ENCODE measurements at places on chromosomes 3 and 15.

DNA sequence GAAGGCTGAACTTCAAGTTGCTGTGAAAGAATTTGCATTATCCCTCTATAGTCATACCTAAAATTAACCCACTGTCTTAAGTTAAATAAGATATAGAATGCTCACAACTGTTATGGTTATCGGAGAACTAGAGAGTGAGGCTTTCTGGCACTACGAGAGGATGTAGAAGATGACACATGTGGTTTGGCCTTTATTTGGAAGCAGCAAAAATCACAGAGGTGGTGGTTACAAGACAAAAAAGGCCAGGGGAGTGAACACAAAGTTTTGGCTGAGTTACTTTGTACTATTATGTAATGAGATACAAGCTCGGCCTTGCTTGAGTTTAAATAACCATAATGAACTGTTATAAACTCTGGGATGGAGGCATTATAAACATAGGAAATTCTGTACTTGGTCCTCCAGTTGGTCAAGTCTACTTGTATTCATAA is 78.3 kb upstream of the ICE2 start:
- DNase-seq = no peak

GRCh38 chr15:65738649-65739048 is 53.4 kb downstream of the DENND4A start:
- DNase-seq = no peak

GRCh38 chr15:88803920-88804247 is 648 bp downstream of the ACAN start:
- no peak for DNase-seq

DNA sequence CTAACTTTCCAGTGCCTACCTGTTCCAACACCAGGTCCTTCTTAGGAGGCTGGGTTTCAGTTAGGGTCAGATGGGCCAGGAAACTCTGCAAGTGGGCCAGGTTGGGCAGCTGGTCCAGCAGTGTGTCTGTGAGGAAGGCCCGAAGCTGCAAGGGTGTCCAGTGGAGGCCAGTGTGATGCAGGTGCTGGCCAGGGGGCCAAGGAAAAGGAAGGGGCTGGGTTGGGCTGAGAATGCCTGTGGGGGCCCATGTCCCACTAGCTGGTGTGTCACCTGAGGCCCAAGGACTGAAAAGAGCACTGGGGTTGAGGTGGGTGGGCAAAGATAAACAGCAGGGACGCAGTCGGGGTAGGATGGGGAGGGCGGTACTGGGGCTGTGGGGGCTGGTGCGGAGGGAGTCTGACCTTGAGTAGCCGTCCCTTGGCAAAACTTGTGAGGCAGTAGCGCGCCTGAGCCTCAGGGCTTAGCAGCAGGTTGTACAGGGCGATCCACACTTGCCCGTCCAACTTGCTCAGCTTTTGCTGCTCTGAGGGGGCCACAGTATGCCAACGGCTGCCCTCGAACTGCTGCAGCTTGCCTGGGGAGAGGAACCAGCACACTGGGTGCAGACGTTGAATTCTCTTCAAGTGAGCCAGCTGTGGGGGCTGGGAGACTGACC is 1.5 kb upstream of the RASSF1 start:
- DNase-seq = no peak

DNA sequence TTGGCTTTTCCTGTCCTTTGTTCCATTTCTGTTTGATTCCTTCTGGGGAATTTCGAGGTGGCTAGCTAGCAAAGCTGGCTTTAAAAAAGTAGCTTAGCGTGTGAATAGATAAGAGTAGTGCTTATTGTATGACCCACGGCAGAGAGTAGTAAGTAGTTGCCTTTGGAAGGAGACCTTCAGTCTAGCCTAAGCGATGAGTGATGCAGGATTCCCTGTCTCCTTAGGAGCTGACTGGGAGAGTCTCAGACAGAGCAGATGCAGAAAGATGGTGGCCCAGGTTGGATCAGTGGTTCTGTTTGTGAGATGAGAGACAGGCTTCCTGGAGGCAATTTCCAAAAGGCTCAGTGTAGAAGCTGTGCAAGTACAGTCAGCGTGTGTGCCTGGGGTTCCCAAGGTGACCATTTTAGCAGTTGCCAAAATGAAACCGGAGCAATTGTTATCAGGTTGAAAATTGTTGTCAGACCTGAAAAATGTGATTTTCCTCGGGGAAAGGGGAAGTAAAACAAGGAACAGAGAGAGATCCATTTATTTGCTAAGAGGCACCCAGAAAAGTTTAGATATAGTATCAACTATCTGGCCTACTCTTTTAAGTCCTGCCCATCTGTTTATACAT is 681 bp upstream of the IL5RA start:
- no peak for DNase-seq

DNA sequence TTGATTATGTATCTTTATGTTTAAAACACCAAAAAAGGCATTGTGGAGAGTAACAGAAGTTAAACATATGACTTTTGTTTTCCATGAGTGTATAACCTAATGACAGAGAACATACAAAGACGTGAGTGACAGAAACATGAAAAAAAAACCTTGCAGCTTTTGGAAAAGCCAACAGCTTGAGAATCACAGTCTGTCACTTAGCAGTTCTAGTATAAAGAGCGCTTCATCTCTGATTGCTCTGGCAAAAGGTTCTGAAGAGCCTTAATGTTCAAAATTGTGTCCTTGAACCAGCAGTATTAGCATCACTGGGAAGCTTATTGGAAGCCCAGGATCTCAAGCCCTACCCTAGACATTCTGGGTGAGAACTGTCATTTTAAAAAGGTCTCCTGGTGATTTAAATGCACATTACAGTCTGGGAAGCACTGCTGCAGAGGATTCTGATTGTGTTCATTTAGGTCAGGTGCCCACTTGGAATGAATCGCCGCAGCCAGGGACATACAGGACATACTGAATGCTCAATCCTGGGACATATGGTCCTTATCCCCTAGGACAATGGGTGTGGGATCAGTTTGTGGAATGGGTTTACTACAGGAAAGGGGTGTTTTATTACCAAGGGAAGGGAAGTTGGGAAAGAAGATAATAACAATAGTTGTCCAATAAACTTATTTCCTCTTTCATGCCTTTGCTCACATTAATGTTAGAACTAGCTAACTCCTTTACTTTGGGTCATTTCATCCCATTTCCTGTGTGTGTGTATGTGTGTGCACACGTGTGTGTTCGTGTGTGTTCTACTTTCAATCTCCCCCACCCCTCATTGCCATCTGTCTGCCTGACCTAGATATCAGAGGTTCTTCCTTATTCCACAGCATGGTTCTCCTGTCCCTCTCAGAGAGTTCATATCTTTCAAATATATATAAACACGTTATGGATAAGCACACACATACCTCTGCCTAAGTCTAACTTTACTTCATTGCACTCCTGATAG is 55.0 kb downstream of the LRRC49 start:
- DNase-seq = no peak

DNA sequence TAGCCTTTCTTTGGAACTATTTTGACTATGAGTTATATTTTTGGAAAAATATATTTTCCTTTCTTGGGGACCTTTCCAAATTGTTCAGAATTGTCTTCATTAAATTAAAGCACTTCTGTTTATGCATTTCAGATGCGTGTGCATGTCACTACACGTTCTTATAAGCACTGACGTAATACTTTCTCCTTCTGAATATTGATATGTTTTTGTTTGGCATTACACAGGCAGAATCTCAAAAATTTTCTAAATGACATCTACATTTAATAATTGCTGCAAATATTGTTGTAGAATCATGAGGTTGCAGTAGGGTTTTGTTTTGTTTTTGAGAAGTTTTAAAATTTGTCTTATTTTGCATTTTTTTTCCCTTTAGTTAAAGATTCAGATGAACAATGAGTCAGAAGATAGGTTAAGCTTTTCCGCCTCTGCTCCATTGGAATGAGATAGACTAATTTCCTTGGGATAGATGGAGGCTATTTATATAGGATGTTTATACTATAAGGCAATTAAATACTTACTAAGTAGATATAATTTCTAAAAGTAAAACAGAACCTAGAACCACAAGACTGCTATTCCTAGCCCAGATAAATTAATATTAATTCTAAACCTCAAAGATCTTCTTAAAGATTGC is 110.8 kb downstream of the MBNL1 start:
- DNase-seq = no peak

GRCh38 chr15:40248006-40248783 is 9.3 kb downstream of the PAK6 start:
- DNase-seq = no peak

DNA sequence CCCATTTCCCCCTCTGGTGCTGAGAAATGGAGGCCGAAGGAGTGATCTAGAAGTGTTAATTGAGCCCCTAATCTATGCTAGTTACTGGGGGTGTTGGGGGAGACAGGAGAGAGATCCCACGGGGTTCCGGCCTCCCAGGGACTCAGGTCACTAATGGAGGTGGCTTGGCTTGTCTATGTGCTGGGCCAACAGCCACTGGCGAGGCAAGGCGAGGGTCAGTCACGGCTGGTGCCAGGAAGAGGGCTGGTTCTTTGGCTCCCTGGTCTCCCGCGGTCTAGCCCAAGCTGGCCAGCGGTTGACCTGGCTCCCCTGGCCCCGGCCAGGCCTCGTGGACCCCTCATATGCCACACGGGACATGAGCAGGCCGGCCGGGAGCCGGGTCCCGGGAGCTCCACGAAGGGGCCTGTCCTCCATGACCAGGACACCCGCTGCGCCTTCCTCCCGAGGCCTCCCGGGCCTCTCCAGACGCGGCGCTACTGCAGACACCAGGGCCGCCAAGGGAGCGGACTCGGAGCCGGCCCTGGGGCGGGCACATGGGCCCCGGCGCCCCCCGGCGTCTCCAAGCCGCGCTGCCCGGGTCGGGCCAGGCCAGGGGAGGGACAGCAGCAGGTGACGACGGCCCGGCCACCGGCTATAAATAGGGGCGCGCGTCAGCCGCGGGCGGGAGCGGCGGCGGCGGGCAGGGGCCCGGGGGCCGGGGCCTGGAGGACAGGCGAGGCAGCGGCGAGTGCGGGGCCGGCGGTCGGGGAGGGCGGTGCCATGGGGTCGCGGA is at the start of gene ALPK3:
Gene ALPK3, plus strand, starts transcription at position 663 of the 772 bp plus-strand sequence. Its CDS starts 97 bp downstream, at position 760.
- DNase-seq = no peak

GRCh38 chr3:23810343-23811184 is 4.8 kb downstream of the UBE2E1 start:
- peak; percentile 25 for DNase-seq

DNA sequence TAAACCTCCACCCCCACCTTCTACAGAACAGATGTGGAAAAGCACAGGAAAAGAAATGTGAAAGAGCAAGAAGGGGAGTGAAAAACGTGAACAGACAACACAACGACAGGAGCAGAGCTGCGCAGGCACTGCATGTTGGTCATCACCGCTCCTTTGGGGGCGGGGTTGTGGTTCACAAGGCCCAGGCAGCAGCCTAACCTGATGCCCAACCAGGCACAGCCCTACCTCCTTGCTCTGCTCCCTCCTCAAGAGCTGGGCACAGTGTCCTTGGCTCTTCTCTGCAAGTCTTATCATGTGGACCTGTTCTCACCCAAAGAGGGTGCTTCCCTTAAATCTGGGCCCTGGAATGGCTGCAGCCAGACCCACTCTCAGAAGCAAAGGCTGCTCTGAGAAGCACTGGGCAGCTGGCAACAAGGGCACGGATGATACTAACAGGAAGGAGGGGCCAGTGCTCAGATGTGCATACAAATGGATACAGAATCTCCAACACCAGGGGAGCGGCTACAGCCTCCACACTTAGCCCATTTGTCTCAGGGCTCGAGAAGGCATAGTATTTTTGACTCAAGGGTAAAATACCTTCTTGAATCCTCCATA is 64.6 kb downstream of the DHX30 start:
- DNase-seq = no peak

- DNase-seq = no peak
These were observed 231.1 kb upstream of the CNTN6 start for GRCh38 chr3:861721-862120.

DNA sequence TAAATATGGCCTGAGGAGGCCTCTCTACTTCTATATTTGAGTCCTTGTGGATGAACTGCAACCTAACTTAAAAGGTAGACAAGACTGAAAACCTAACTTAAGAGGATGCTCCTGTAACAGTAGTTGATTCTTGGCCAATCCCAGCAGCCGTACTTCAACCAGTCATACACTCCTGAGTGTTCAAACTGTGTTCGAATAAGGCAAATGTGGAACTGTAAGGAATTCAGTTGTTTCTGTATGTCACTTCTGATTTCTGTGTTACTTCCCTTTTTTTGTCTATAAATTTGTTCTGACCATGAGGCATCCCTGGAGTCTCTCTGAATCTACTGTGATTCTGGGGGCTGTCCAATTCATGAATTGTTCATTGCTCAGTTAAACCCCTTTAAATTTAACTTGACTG is 20.5 kb downstream of the GALK2 start:
- DNase-seq = no peak

- no peak for DNase-seq
These were observed 471.4 kb downstream of the RAP2B start for GRCh38 chr3:153633407-153633806.

GRCh38 chr15:83644439-83644838 is 9.5 kb upstream of the ADAMTSL3 start:
- no peak for DNase-seq

DNA sequence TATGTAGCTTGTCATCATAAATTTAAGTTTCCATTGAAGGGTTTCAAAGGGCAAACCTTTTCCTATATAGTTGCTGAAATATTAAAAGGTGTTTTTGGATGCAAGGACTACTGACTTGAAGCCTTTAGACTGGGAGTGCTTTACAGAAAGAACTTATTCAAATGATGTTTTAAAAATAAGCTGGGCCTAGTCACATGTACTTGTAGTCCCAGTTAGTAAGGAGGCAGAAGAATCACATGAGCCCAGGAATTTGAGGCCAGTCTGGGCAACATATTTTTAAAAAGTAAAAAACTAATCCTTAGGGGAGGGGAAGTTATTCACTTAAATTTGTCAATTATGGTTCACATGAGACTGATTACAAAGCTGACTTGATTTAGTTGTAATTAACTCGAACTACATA is 65.0 kb downstream of the SMARCC1 start:
- DNase-seq = no peak

DNA sequence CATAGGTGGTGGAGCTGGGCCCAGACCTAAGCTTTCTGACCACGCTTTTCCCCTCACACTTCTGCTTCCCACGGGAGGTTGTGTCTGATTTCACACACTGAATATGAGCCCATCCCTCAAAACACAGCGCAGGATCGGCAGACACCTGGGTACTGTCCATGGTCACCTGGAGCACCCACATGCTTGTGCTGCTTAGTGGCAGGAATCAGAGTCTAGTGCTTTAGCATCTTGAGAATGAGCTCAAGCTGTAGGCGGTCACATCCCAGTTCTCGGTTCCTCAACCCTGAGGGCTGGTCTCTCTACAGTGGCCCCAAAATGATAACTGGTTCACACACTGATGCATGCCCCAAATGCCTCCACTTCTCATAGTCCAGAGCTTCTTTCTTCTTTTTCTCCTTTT is 111.0 kb downstream of the SEMA5B start:
- DNase-seq = no peak

GRCh38 chr3:15538345-15538744 is 16.8 kb upstream of the COLQ start:
- DNase-seq = no peak

GRCh38 chr3:78079514-78079913 is 1039.6 kb downstream of the ROBO2 start:
- no peak for DNase-seq

- no peak for DNase-seq
These were observed 7.5 kb downstream of the OXTR start for GRCh38 chr3:8761866-8762265.

- no peak for DNase-seq
These were observed 1.9 kb upstream of the ADPGK start for GRCh38 chr15:72785432-72785831.

- no peak for DNase-seq
These were observed 20.9 kb downstream of the KBTBD8 start for GRCh38 chr3:67018789-67019526.
